EL (cell line): ENCODE measurements at places on chromosomes 3 and 15.

- DNase-seq, result no peak
Measured at GRCh38 chr15:83545804-83546511, 98.8 kb downstream of the SH3GL3 start.

- DNase-seq, result no peak
Measured at GRCh38 chr3:72311425-72311824, 526.5 kb upstream of the PROK2 start.

DNA sequence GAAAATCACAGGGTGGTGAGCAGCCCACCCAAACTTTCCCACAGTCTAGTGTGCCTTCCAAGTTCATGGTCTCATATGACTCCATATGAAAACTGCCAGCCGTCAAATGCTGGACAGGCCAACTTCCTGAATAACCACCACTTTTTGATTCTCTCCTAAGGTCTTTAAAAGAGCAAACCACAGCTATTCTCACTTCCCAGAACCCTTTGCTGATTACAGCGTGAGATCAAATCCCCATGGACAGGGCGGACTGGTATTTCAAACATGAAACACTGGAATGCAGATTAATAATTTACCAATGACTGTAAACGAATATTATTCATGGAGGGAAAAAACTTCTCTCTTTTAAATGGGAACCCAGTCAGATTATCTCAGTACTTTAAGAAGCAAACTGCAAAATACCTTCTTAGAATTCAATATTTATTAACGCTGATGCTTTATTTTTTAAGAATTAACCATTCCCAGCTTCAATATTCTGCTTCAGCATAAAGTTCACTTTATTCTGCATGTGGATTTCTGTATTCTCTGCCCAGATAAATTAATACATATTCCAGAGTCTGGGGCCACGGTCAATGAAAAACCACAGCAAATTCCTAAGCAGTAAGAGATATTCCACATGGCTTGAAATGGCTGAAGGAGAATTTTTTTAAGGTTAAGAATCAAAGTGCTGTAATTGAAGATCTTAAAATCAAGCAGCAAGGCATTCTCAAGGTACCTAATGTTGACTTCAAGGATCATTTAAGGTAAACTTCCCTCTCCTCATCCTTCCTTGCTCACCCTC is 42.9 kb downstream of the MYO1E start:
- peak; percentile 91 for DNase-seq

GRCh38 chr3:141400073-141400971 is 32.0 kb downstream of the ZBTB38 start:
- no peak for DNase-seq

DNA sequence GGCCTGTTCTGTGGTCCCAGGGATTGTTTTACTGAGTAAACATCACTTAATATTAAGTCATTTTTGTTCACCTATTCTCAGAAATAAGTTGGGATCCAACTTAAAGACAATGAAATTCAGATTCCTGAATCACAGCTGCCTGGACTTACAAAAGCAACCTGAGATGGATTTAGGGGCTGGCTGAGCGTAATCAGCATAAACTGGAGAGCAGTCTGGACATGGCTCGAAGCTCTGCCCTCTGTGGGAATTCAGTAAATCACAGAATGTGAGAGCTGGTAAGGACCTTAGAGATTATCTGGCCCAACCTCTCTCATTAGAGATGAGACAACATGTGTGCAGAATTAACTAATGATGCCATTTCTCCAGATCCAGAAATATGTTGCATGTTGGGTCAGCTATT is 23.7 kb downstream of the CCDC80 start:
- no peak for DNase-seq

DNA sequence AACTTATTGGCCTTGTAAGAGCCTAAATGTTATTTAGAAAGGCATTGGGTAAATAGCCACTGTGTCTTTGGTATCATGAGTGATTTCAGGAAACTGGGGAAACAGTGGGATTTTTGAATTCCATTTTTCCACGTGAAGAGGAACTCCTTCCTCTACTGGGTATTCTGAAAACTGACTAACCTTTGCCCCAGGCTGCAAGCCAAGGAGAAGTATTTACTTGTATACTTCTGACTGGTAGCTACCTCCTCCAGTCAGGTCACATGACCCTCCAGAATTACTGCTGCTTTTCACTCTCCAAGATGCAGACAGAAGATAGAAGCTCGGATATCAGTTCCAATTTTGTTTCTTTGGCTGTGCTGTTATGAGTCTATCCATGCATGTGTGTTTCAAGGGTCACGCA is 50.9 kb upstream of the MAP3K13 start:
- no peak for DNase-seq

GRCh38 chr15:33089165-33089877 is 105.2 kb downstream of the FMN1 start:
- DNase-seq, result no peak

- DNase-seq, result no peak
Measured at GRCh38 chr3:134752761-134753461, 42.1 kb upstream of the EPHB1 start.

DNA sequence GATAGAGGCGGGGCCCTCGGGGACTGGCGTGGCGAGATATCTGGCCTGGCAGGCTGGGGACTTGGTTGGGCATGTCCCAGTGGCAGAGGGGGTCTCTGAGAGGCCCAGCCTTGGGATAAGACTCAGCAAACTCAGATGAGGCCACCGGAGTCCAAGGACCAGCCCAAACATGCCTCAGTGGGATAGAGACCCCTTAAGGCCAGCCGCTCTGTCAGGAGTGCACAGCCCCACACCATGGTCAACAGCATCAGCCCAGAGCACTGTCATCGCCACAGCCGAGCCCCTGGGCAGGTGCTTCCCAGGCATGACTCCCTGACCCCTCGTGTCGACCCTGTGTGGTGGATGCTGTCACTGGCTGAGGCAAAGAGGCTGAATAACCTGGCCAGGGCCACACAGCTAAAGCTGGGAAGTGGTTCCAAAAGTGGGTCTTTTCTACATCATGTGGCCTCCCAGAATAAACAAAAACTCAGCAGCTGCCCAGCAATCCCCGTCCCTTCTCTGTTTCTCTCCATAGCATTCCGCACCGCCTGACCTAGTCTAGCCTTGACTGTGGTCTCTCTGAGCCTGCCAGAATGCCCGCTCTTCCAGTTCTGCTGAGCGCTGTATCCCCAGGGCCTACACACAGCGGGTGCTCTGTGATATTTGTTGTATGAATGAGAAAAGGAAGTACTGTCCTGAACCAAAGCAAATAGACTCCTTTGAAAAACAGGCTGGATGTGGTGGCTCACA is 15.1 kb downstream of the CTSH start:
- DNase-seq, result no peak

GRCh38 chr3:132346841-132347736 is 29.9 kb downstream of the ACP3 start:
- no peak for DNase-seq

GRCh38 chr3:112900113-112900512 is 53.4 kb upstream of the CD200R1L start:
- no peak for DNase-seq

- DNase-seq, result no peak
Measured at GRCh38 chr3:71784201-71784913, 591 bp downstream of the PROK2 start.

DNA sequence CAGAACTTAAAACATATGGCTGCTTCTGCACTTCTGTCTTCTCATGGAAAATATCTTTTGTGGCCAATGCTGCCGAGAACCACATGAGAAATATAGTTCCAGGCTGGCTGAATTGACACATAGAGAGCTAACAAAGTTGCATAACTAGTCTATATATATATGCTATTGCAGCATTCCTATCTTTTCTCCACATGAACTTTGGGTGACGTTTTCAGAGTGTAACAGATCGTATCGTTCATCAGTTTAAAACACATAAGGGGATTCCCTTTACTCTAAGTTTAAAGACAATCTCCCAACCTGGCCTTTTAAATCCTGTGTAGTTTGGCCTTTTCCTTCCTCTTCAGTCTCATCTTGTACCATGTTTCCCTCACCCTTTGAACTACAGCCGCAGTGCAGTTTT is 394.2 kb upstream of the CBLB start:
- no peak for DNase-seq

GRCh38 chr3:133955892-133956291 is 60.2 kb upstream of the RAB6B start:
- no peak for DNase-seq

DNA sequence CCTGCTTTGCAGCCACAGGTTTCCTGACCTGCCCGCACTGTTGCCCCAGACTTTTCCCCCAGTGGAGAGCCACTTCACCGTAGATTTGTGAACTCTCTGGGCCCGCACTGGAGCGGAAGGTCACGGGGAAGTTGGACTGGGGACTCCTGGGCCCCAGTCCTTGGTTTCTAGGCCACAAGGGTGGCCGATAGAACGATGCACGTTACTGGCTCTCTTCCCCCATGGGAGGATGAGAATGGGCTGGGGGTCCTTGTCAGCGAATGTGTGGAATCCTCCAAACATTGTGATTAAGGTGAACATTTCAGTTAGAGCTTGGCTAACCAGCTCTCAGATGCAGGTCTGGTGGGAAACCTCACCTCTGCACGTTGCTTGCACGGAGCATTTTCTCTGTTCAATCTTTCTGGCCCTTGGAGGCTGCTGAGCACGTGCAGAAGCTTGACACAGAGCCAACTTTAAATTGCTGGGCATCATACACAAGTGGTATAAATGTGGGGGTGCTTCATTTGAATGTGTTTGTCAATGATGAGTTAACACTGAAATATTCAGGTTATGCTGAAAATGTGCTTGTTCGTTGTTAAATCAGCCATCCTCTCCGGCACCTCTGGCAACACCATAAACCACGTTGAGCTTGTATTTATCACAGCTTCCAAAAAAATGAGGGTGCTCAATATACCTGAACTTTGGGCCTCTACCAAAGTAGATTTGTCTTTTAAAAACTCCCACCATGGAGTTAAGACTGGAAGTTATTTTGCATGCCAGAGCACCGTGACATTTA is 976 bp downstream of the DIS3L start:
- DNase-seq, result peak; percentile 95

GRCh38 chr3:117580806-117581205 is 871.2 kb downstream of the TUSC7 start:
- DNase-seq, result no peak

- no peak for DNase-seq
Measured at GRCh38 chr3:156145866-156146265, 25.5 kb downstream of the KCNAB1 start.

GRCh38 chr3:126267169-126267975 is 87.0 kb upstream of the ALDH1L1 start:
- DNase-seq, result peak; percentile 98

DNA sequence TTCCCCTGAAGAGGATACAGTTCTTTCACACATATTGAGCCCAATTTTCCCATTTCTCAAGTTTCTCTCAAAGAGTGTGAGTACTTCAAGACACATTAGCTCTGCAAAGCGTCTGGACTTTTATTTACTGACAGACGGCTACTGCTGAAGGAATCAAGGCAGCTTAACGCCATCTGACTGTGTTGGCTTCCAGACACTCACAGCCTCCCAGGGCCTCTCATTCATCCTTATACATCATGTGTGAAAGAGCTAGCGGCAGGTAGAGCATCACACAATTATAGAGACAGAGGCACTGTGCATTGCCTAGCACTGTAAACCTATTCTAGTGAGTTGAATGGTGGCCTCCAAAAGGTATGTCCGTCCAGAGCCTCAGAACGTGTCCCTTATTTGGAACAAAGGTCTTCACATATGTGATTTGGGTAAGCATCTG is 284.1 kb upstream of the STT3B start:
- DNase-seq, result no peak

GRCh38 chr3:141486496-141486745 is 406 bp upstream of the RASA2 start:
- DNase-seq, result no peak

GRCh38 chr3:50245831-50246516 is 10.0 kb downstream of the GNAI2 start:
- DNase-seq, result peak; percentile 60

DNA sequence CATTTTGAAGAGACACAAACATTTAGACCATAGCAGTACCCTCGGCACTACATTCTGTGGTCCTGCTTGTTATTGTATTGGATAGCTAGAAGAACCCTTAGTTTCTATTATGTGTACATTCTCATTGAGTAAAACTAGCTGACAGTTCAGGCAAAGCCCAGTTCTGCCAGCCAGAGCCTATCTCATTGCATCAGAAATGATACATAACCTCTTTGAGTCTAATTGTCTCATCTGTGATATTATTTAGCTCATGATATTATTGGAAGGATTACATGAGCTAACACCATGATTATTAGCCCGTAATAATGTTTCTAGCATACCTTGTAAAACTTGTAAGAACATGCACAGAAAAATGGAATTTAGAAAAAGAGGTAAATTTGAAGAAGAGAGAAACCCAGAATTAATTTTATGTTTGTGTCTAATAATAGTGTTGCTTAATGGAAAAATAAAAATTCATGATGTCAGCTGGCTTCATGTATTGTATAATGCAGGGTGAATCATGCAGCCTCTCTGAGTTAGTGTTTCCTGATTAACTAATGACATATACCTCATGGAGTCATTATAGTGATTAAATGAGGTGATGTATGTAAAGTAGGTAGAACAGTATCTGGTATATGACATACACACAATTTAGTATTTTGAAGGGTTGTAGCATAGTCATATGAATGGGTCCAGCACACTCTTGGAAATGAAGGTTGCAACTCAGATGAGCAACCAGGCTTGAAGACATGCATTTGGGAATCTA is 339.4 kb upstream of the GRM7 start:
- no peak for DNase-seq

DNA sequence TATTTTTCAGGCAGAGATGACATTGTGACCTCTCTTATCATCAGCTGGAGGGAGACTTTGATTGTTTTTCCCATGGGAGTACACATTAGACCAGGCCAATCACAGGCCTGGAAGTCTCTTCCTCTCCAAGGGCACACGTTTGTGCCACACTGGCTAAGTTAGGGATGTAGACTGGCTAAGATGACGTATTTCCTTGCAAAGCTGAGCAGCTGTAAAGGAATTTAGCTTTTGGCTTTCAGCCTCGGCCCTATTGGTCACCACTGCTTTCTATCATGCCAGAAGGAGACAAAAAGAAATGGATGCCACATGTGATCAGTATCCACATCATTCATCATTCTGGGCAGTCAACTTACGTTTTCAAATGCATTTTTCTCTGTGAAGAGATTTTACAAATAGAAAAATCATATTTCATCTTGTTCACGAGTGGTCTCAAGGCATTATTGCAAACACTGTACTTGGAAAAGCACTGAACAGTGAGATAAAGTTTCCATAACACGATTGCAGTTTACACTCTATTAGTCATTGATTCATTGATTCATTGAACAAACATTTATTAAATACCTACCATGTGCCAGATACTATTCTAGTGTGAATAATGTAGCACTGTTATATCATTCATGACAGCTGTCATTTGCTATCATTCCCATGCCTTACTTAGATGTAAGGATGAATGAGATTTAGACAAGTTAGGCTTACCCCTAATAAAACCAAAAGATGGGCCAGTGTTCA is 27.0 kb upstream of the RNF7 start:
- DNase-seq, result peak; percentile 92

- no peak for DNase-seq
Measured at GRCh38 chr15:68732451-68732850, 88.2 kb downstream of the ANP32A start.

- no peak for DNase-seq
Measured at GRCh38 chr15:69718436-69718835, 265.8 kb downstream of the RPLP1 start.

DNA sequence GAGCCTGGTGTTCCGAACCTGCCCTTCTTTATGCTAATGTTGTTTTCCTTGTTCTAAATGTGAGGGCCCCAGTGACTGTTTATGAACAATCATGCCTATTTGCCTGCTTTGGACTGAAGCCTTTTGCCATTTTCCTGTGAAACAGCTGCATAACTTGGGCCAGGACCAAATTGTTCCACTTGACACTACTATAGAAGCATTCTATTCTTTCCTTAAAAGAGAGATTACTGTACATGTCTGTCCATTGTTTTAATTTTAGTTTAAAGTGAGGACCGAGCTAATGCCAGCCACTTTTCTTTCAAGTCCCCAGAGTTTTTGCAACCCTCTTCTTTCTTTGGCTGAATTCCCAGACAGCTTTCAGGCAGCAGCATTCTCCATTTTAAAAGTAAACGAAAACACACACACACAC is 980.3 kb downstream of the CADM2 start:
- DNase-seq, result no peak
